ENCODE measurements at places on chromosomes 3 and 15.

- DNase-seq, result no peak
Measured at GRCh38 chr15:78682004-78682651, 41.1 kb upstream of the CHRNB4 start.

DNA sequence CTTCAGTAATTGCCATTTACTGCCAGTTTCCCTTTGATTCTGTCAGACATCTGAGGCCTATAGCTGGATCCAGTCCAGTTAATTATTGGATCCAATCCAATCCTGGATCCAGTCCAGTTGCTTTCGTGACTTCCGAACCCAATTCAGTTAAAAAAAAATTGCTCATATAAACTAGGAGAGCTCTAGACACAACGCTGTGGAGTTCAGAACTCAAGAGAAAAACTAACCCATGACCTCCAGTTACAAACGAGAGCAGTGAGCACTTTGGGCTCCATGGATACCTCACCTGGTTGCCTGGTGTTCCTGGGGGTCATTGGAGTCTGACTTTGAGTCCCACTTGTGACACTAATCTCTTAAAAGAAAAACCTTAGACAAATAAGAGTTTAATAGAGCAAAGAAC lies 269.8 kb downstream of the THSD4 start:
- no peak for DNase-seq

- DNase-seq, result no peak
Measured at GRCh38 chr15:40744815-40745152, 10.3 kb downstream of the RMDN3 start.

- peak; percentile 96 for DNase-seq
Measured at GRCh38 chr3:195271410-195272243, 668 bp upstream of the XXYLT1 start.

DNA sequence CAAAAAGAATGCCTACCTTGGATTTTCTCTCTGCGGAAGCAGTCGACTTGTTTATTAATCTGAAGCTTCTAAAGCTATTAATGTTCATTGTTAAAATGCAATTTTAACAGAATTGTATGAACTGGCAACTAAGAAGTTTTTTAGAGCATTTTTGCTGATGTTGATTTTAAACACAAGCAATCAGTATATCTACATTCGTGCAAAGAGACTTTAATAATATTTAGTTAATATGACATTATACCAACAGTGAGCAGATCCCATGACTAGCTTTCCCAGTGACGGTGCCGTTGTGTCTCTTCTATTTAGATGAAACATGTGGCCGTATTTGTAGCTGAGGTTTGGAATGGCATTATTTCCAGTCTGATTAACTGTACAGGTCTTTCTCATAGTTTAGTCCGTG lies 88.0 kb downstream of the PEX5L start:
- no peak for DNase-seq

- no peak for DNase-seq
Measured at GRCh38 chr3:134713671-134714070, 62.8 kb upstream of the KY start.
